Activated CD4-positive, alpha-beta T cell treated with anti-CD3 and anti-CD28 coated beads for 24 hours (primary cell): ENCODE measurements at places on chromosomes 4 and X.
A peak's percentile ranks its signal among the peaks of the same experiment; 100 is the strongest.

DNA sequence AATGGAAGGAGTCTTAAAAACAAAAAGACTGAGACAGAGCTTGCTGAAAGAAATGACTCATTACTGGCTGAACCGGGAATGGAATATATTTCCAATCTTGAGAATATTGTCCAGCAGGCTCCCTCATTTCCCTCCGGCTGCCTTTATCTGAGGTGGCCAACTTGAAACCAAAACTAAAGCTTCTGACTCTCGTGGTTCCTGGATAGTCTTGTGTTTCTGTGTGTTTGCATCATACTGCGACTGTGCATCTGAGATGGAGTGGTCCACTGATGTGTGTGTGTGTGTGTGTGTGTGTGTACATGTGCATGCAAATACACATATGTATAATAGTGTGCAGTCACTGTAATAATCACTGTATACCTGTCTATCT is 145.6 kb upstream of the SCML1 start:
- DNase-seq: no peak

GRCh38 chrX:12978205-12979025 is 3.5 kb downstream of the TMSB4X start:
- no peak for DNase-seq

DNA sequence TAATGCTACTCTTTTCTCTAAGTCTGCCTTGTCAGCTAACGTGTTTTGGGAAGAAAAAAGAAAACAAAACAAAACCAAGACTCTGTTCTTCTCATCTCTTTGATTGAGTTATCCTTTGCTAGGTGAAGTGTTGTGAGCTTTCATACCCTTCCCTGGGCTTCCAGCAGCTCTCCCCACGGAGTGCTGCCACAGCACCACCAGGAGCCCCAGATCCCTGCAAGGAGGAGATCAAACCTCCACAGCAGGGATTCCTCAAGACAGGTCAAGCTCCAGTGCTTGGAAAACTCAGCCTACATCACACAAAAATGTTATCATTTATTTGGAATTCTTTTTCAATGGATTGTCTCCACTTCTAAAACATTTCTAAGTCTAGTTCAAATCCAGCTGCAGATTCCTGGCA is 1981.9 kb upstream of the TENM3 start:
- DNase-seq: no peak

DNA sequence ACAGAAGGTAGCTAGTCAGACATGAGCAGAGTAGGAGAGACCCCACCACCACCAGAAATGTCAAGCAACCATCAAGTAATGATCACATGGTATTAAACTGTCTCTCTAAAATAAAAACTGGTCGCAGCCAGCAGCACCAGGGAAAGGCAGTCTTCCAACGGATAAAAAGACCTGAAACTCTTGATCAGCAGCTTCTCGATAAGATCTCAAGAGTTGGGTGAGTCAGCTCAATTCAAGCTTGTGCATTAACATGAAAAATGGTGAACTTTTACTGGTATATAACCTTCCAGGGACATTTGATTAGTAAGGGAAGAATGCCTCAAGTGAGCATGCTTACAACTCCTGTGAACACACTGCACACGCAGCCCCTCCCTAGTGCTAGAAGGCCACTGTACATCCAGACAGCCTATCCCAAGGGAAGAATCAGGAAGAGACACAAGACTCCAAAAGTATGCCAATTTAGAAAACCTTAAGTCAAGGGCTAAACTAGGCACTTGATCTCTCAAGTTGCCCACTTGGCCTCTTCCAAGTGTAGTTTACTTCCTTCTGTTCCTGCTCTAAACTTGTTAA is 270.0 kb upstream of the GNPDA2 start:
- DNase-seq: no peak

GRCh38 chr4:186016796-186017195 is 52.2 kb upstream of the TLR3 start:
- no peak for DNase-seq

- DNase-seq: no peak
These were observed 13.3 kb upstream of the ARHGEF6 start for GRCh38 chrX:136794080-136794479.

GRCh38 chr4:17511509-17511949 is 361 bp downstream of the QDPR start:
- DNase-seq: peak; percentile 35

DNA sequence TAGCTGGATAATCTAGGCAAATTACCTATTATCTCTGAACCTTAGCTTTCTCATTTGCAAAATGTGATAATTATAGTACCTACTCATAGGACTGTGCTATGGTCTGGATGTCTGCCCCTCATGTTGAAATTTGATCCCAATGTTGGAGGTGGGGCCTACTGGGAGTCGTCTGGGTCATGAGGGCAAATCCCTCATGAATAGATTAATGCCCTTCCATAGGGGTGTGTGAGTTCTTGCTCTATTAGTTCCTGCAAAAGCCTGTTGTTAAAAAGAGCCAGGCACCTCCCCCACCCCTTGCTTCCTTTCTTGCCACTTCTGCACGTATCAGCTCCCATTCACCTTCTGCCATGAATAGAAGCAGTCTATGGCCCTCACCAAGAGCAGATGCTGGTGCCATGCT is 73.9 kb downstream of the SERTM2 start:
- DNase-seq: no peak

GRCh38 chrX:50622751-50623150 is 152.1 kb upstream of the DGKK start:
- no peak for DNase-seq

DNA sequence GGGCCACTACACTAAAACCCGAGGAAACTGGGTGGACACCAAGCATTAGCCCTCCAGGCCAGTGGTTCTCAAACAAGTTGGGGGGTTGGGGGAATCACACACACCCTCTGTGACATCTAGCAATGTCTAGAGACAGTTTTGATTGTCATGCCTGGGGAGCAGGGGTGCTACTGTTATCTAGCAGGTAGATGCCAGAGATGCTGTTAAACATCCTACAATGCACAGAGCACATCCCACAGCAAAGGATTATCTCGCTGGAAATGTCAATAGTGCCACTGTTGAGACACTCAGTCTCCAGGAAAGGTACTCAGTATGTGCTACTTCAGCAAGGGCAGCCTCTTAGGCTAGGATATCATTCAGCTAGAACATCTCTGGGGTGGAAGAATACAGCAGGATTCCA is 1.3 kb downstream of the SMC1A start:
- no peak for DNase-seq

- no peak for DNase-seq
These were observed 1118.2 kb downstream of the ARAP2 start for GRCh38 chr4:35125995-35126712.

DNA sequence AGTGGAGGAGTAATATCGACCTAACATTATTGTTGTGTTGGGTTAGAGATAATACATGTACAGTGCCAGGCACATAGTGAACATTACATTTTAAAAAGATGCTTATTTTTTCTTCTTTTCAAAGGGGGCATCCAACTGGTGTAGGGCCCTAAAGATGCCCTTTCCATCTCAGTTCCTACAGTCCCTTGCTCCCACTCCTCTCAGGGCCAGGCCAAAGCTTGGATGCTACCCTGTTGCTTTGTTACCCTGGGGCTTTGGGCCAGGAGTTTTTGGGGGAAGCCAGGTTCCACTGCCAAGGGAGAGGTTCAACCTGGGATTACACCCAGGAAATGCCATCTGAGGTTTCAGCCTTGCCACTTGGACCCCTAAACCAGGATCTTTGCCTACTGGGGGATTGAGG is 918 bp downstream of the IGSF1 start:
- DNase-seq: no peak

DNA sequence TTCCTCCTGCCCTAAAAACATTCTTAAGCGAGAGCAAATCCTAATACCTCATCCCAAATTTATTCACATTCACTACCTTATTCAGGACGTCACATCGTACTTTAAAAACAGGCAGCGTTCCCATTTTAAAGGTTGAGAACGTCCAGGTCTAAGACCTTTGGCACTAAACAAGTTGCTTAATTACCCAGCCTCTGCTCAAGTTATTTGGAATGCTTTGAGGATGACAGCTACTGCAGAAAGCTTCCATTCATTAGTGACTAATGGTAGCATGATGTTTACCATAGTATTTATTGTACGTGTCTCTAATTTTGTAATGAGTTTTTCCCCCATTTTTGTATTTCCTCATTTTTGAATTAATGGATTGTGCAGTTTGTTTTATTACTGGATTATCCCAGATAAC is 1.5 kb downstream of the USP38 start:
- no peak for DNase-seq

DNA sequence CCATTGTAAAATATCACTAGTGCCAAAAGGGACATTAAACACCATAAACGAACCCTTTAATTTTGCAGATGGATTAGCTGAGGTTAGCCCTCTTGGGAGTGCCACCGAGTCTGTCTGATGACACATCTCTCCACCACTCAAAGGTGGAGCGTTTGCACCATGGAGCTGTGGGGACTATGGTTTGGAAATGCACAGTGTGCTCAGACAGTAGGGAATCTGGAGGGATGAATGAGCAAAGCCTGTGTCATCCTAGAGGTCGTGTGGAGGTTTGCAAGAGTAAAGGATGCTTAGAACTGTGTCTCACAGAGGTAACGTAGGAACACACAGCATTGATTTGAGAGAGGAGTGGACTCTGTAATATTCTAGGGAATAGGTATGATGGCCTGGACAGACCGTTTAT is 93.7 kb downstream of the CLNK start:
- DNase-seq: no peak

DNA sequence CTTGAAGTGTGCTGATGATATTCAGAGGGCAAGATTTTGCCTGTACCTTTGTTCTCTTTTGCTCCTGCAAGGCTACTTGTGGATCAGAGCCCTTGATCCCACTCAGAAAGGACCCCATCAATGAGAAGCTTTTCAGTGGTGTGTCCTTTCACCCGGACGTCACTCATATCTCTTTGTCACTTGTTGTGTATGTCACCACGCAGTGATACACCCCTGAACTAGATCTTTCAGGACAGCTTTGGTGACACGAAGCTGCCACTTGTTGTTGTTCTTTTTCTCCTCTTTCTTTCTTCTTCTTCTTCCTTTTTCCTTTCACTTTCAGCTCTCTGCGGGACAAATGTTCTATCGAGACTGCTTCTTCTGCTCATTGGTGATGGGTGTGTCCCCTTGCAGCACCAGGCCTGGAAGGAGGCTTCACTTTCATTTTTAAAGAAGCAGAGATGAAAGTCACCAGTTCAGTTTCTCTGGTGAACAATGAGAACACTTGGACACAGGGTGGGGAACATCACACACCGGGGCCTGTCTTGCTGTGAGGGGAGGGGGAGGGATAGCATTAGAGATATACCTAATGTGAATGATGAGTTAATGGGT is 83.6 kb downstream of the NBDY start:
- DNase-seq: no peak

DNA sequence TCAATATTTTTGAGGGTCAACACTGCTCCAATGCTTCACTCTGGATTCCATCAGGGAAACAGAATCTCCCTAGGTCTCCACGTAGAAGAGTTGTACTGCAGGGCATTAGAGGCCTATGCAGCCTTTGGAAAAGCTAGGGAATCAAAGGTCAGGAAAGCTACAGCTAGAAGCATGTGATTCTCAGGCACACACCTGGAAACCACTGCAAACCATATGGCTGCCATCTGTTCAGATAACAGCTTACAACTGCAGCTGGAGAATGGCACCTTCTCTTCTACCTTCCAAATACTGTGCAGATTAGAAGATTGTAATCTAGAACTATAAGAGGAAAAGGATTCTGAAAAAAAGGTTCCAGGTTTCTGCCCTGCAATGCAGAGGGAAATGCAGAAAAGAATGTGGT is 60.6 kb downstream of the BTC start:
- DNase-seq: no peak

- DNase-seq: no peak
These were observed 97.9 kb upstream of the DDIT4L start for GRCh38 chr4:100288161-100288560.

- DNase-seq: no peak
These were observed 566.1 kb upstream of the BOD1L1 start for GRCh38 chr4:14193601-14194000.

DNA sequence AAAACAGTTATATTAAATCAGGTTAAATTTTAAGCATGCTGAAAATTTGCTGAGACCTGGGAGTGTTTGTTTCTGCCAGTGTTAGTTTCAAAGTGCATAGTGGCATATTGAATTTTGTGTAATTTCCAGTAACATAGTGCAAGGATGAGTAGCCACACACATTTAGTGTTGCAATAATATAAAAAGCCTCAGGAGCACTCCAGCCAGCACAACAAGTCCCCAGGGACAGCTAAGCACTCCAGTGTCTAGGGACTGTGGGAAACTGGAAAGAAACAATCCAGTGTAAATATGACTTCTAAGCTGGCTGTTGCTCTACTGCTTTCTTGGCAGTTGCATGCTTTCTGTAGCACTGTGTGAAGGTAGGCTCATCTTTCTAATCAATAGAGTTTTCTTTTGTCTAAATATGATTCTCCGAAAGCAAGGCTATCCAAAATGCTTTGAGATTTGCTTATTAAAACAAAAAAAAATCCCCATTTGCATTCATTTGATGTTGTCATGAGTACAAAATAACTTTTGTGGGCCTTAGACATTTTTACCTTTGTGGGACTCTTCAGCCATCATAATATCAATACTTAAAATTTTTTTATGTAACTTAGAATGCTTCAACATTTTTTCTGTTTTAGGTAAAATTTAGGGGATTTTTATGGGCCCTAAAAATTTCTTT is 24.2 kb upstream of the CXCL2 start:
- DNase-seq: no peak

- DNase-seq: no peak
These were observed 97.1 kb upstream of the ANK2 start for GRCh38 chr4:112952313-112952700.

DNA sequence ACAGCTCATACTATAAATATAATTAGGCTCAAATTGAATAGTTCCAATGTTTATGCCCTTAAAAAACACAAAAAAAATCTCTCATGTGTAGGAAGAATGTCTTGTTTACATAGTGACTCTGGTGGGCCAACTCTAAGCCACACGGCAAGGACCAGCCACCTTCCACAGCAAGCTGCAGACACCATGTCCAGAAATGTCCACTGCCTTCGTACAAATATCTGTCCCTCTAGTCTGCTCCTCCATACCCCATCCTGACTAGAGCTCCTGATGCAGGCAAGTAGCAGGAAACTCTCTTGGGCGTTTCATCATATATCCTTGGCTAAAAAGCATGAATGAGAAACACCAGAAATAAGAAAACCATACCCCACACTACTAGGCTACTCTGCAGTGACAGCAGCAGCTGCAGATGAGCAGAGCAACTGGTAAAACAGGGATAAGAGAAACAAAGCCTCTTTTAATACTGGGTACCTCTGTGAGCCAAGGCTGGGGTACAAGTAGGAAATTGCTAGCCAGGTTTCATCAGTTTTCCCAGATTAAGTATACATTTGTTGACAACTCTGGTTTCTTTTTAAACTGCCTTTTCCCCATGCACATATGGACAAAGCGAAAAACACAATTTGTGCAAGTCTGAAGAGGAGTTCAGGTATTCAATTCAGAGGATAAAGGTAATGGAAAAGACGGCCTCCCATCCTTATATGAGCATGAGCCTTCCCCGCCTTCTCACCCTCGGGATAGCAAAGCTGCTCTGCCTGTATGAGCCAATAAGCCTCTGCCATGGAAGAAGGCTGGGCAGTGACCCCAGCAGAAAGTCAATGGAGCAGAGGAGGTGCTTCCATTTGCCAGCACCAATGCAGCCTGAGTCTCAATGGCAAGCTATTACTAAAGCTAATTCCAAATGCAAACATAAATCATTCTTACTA is 245.4 kb downstream of the DCLK2 start:
- no peak for DNase-seq
